Neural crest cell (in vitro differentiated cells): ENCODE measurements at places on chromosomes 11 and 22. TPM values are rescaled to one million over a fixed set of nuclear protein-coding genes. Genes with fewer than 3 reads are reported as not detected.

PHOX2A gene
- 5.1 and 5.6 TPM in 2 replicates for total RNA-seq

RPUSD4 gene
- 45.1 and 45.3 TPM in 2 replicates for total RNA-seq

PLA2G3 gene
- 24.3 and 24.7 TPM in 2 replicates for total RNA-seq

CHRM1 gene
- not detected in 2 replicates for total RNA-seq

POU2AF3 gene
- total RNA-seq = 0.32 and 0.61 TPM in 2 replicates

OLFML1 gene
- 0.84 and 1.1 TPM in 2 replicates for total RNA-seq

CCDC188 gene
- total RNA-seq = 8.2 and 8.6 TPM in 2 replicates

DNA sequence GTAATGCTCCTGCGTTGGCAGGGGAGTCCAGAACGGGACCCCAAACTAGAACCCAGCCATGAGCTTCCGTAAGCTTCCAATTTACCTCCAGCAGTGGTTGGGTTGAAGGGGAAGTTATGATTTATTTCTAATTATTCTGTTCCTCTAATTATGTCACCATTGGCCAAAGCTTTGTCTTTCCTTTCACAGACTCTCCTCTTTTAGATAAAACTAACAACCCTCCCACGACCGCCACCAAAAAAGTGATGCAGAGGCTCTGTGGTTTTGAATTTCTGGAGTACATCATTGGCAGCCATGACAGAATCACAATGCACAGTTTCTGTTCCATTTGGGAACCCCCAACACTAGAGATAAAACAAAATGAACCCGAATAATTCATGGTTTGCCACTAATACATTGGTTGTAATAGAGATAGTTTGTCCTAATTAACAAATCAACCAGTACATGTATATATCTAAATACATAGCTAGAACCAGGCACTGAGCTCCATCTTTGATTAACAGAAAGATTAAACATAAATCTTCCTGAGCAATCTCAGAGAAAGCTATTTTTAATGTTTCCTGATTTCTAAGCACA is 64.3 kb downstream of the ETS1 start:
- H3K4me1 ChIP-seq = peaks cover 78% of the 10 kb centered on the region
- no peaks in the 10 kb centered on the region for H3K36me3 ChIP-seq
- H3K27me3 ChIP-seq = peaks cover 95% of the 10 kb centered on the region
- H3K4me3 ChIP-seq = peak overlapping the region; percentile 90
- no peak for DNase-seq

GRCh38 chr11:123477205-123477907 is 47.3 kb downstream of the GRAMD1B start:
- no peaks in the 10 kb centered on the region for H3K36me3 ChIP-seq
- H3K27ac ChIP-seq = no peak overlapping the region
- no peaks in the 10 kb centered on the region for H3K27me3 ChIP-seq
- peaks cover 13% of the 10 kb centered on the region for H3K4me1 ChIP-seq
- no peak overlapping the region for H3K4me3 ChIP-seq
- no peak for DNase-seq

DNA sequence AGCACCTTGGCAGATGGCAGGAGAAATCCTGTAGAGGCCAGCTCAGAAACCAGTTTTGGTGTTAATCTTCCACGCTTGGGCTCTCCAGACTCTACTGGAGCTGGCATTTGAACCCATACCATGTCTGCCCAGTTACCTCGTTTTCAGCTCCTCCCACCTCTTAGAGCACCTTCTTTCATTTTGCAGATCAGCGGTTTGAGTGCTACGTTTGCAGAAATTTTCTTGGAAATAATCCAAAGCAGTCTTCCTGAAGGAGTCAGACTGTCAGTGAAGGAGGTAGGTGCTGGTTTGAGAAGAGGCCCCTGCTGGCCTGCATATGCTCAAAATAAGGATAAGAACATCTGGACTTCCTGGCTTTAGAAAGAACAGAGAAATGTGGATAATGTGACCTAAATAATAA is 13.7 kb downstream of the COA4 start:
- H3K27me3 ChIP-seq = no peaks in the 10 kb centered on the region
- H3K4me1 ChIP-seq = no peaks in the 10 kb centered on the region
- peaks cover 15% of the 10 kb centered on the region for H3K36me3 ChIP-seq
- no peak overlapping the region for H3K4me3 ChIP-seq
- no peak overlapping the region for H3K27ac ChIP-seq
- DNase-seq = no peak

DNA sequence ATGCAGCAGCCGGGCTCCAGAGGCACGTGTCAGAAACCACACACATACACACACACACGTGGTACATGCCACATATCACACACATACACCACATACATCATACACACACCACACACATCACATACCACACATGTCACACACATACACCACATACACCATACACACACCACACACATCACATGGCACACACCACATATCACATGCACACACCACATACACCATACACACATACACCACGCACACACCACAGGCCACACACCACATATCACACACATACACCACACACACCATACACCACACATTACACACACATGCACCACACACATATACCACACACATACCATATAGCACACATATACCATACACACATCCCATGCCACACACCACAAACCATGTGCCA is 97.5 kb upstream of the PRR5 start:
- no peaks in the 10 kb centered on the region for H3K27me3 ChIP-seq
- H3K27ac ChIP-seq = no peak overlapping the region
- peaks cover 12% of the 10 kb centered on the region for H3K4me1 ChIP-seq
- DNase-seq = no peak

GRCh38 chr11:10762185-10762584 is 11.1 kb downstream of the CTR9 start:
- peaks cover 13% of the 10 kb centered on the region for H3K36me3 ChIP-seq
- no peaks in the 10 kb centered on the region for H3K27me3 ChIP-seq
- no peak for DNase-seq
- H3K27ac ChIP-seq = no peak overlapping the region
- no peaks in the 10 kb centered on the region for H3K4me1 ChIP-seq

GRCh38 chr11:64447831-64448598 is 89.1 kb downstream of the RPS6KA4 start:
- no peaks in the 10 kb centered on the region for H3K36me3 ChIP-seq
- no peak overlapping the region for H3K27ac ChIP-seq
- no peak for DNase-seq

DNA sequence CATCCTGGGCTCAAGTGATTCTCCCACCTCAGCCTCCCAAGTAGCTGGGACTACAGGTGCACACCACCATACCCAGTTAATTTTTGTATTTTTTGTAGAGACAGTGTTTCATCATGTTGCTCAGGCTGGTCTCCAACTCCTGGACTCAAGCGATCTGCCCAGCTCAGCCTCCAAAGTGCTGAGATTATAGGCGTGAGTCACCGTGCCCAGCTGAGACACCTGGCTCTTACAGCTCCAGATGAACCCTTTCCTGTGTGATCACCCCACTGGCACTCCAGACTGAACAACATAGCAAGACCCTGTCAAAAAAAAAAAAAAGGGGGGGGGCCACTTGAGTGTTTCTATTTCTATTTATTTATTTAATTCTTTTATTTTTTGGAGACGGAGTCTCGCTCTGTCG is 1.0 kb upstream of the ADSL start:
- H3K4me1 ChIP-seq = peaks cover 18% of the 10 kb centered on the region
- no peaks in the 10 kb centered on the region for H3K27me3 ChIP-seq
- DNase-seq = no peak
- peak overlapping the region; percentile 98 for H3K4me3 ChIP-seq

DNA sequence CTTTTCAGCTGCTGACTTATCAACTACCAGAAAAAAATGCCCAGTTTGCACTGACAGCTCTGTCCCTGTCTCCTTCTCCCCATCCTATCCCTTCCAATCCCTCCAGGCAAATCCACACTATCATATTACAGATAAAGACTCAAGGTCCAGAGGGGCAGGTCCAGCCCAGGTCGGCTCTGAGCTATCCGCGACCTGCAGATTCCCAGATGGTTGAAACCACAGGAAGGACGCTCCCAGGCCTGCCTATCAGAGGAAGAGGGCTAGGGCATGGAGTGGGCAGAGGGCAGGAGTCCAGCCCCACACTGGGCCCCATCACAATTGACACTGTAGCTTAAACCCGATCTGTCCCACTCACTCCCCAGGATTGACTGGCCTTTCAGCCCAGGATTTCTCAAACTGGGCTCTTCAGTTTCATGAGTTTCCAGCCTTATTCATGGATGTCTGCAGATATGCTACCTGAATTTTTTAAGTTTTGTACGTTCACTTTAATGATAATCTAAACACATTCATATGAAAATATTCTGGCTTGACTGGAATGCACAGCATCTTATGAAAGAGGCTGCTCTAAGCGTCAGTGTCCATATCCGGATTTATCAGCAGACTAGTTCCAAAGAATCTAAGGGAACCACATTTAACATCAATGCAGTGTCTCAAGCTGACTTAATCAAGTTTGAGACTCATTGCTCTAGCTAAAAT is 16.4 kb upstream of the FCHSD2 start:
- no peaks in the 10 kb centered on the region for H3K36me3 ChIP-seq
- no peak overlapping the region for H3K4me3 ChIP-seq
- DNase-seq = no peak

DNA sequence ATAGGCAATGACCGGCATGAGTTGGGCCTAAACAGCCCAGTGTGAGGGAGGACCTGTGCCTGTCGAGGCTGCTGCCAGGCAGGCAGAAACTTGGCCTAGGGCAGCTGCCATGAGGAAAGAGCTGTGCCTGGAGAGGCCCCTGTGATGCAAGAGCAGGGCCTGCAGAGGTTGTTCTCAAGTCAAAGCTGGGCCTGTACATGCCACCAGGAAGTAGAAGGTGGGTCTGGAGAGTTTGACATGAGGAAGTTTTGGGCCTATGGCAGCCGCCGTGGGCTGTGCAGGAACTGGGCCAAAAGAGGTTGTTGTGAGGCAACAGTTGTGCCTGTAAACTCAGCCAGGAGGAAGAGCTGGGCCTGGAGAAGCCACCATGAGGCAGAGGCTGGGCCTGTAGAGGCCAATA is 43.2 kb downstream of the OR4C45 start:
- peaks cover 17% of the 10 kb centered on the region for H3K36me3 ChIP-seq
- no peaks in the 10 kb centered on the region for H3K27me3 ChIP-seq
- H3K27ac ChIP-seq = no peak overlapping the region
- no peak overlapping the region for H3K4me3 ChIP-seq

GRCh38 chr22:42451499-42452145 is 19.4 kb upstream of the NFAM1 start:
- H3K27me3 ChIP-seq = peaks cover 15% of the 10 kb centered on the region
- no peaks in the 10 kb centered on the region for H3K4me1 ChIP-seq
- H3K27ac ChIP-seq = no peak overlapping the region
- no peak for DNase-seq

DNA sequence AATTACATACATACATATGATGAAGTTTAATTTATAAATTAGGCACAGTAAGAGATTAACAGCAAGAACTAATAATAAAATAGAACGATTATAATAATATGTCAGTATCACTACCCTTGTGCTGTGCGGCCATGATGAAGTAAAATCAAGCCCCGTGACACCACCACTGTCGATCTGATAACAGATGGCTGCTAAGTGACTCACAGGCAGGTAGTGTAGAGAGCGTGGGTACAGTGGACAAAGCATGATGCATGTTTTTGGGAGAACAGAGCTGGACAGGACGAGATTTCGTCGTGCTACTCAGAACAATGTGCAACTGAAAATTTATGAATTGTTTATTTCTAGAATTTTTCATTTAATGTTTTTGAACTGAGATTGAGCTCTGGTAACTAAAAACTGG is 108.4 kb upstream of the TIMP3 start:
- no peak overlapping the region for H3K4me3 ChIP-seq
- H3K27ac ChIP-seq = no peak overlapping the region
- H3K27me3 ChIP-seq = no peaks in the 10 kb centered on the region
- peaks cover 5% of the 10 kb centered on the region for H3K36me3 ChIP-seq
- DNase-seq = no peak
- H3K4me1 ChIP-seq = peaks cover 17% of the 10 kb centered on the region

GRCh38 chr11:74072286-74072685 is 63.4 kb upstream of the UCP3 start:
- no peaks in the 10 kb centered on the region for H3K27me3 ChIP-seq
- H3K4me1 ChIP-seq = peaks cover 4% of the 10 kb centered on the region
- H3K36me3 ChIP-seq = peaks cover 16% of the 10 kb centered on the region
- H3K4me3 ChIP-seq = no peak overlapping the region

GRCh38 chr11:63837739-63838138 is 1.2 kb upstream of the MARK2 start:
- no peak for DNase-seq
- no peaks in the 10 kb centered on the region for H3K36me3 ChIP-seq
- no peak overlapping the region for H3K27ac ChIP-seq
- H3K4me1 ChIP-seq = peaks cover 38% of the 10 kb centered on the region
- H3K4me3 ChIP-seq = peak overlapping the region; percentile 94
- no peaks in the 10 kb centered on the region for H3K27me3 ChIP-seq
